ENCODE measurements at places on chromosomes 4 and X.

- DNase-seq, result no peak
Observed at GRCh38 chr4:39719804-39720580, 22.1 kb downstream of the UBE2K start.

DNA sequence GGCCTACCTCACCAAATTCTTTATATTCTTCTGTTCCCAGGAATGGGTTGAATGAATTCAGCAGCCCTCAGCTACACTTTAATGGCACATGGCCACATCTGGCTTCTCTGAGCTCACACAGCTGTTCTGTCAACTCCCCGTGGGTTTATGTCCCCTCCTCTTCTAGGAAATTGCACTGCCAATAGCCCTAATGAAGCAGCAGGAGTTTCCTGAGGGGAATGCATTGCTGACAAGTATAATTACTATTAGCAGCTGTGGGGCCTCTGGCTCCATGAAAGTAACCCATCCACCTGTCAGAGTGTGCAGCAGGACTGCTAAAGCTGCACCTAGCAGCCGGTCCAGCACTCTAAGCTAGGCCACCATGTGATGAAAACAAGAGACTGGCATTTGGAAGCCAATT lies 50.3 kb downstream of the FTHL17 start:
- no peak for DNase-seq

- DNase-seq, result peak; percentile 3
Observed at GRCh38 chrX:92232182-92232581, 453.0 kb downstream of the PCDH11X start.

- no peak for DNase-seq
Observed at GRCh38 chr4:40186665-40187014, 10.2 kb upstream of the RHOH start.

DNA sequence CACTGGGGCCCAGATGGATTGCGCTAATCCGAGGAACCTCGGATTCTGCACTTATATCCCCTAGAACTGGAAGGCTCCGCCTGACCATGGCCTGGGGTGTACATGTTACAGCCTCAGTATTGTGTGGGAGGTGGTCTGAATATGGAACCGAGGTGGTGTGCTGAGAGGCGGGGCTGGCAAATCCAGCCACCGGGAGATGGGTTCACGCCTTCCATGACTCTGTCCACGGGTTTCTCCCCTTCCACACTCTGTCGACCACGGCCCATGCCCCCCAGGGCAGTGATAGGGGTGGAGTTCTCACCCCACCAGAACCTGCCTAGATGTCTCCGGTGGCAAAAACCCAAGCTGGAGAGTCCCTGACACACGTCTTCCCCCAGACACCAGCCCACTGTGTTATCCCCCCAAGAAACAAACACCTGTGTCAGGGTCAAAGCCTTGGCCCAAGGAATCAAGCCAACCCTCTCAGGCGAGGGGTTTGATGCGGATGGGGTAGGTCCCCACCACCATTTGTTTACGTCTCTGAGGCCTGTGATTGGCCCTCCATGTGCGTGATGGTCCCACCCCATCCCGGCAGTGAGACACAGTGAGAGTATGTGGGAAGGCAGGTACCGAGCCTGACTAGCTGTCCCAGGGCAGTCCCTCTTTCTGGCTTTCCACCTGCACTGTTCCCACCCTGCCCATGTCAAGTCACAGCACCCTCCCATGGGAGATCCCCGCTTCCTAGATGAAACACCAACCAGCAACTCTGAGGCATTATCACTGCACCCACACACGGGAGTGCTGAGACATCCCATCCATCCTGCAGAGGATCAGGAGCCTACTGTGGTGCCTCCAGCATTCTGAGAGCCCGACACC lies 6.6 kb upstream of the LOC101059915 start:
- DNase-seq, result no peak

GRCh38 chr4:160202802-160203201 lies 1099.9 kb downstream of the RAPGEF2 start:
- no peak for DNase-seq

- DNase-seq, result no peak
Observed at GRCh38 chr4:101527188-101527587, 179.9 kb upstream of the PPP3CA start.

DNA sequence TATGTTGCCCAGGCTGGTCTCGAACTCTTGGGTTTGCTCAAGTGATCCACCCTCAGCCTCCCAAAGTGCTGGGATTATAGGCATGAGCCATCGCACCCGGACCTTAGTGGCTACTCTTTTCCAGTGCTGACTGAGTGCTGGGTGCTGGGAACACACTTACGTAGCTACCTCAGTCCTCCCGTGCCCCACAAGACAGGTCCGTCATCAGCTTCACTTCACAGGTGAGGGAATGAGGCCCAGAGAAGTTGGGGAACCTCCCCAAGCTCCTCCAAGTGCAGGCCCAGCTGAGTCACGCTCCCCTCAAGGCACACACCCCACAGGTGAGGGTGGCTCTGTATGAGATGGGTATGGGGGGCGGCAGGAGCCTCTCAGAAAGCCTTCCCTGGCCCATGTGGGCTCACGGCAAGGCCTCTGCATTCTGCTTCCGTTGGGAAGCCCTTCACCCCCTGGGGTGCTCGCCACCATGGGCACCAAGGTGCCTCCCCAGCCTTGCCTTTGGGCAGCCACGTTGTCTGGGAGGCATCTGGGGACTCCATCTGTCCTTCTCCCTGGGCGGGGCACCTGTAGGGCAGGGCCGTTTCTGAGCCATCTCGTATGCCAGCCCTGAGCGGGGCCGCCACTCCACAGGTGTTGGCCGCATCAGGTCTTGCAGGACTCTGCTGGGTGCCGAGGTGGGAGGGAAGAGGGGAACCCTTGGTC lies 28.4 kb downstream of the NSG1 start:
- DNase-seq, result no peak

GRCh38 chr4:98377559-98377958 lies 116.4 kb downstream of the RAP1GDS1 start:
- DNase-seq, result no peak

DNA sequence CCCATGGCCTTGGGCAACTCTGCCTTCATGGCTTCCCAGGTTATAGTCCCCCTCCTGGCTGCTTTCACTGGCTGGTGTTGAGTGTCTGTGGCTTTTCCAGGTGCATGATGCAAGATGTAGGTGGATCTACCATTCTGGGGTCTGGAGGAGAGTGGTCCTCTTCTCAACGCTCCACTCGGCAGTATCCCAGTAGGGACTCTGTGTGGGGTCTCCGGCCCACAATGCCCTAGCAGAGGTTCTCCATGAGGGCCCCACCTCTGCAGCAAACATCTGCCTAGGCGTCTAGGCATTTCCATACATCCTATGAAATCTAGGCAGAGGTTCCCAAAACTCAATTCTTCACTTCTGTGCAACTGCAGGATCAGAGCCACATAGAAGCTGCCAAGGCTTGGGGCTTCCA lies 763.4 kb upstream of the EPHA5 start:
- no peak for DNase-seq

Data from NCI-H1694 treated with DMSO at 0.1 percent for 48 hours (cell line).